ENCODE measurements at places on chromosomes 7 and 10.

GRCh38 chr7:39567294-39567693 is 1.1 kb downstream of the YAE1 start:
- DNase-seq = no peak

DNA sequence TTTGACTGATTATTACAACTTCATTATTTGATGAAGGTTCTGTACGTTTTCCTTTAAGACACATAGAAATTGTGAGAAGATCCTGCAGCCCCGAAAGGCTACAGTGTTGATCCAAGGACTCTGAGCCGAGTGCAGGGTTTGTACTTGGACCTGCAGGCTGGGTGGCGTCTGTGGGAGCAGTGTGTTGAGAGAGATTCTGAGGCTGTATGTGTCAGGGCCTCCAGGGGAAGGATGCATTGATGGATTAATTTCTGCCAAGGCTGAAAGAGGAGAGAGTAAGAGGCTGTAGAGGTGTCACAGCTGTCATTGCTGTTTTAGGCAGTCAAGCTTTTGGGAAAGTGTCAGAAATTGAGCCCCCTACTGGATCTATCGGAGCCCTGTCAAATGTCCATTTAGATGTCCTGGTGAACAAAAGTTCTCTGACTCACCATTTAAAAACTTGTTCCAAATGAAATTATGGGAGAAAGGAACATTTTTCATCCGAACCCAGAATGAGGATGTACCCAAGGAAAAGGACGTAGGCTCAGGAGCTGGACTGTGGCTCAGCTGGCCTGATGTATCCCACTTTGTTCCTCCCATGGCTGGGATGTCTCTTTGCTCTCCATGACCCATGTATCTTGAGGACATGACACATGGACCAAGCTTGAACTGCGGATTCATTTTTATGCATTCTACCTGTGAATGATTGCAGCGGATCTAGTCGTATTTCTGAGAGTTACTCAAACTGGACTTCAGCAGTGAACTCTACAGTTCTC is 102.2 kb downstream of the TCF7L2 start:
- DNase-seq = no peak

DNA sequence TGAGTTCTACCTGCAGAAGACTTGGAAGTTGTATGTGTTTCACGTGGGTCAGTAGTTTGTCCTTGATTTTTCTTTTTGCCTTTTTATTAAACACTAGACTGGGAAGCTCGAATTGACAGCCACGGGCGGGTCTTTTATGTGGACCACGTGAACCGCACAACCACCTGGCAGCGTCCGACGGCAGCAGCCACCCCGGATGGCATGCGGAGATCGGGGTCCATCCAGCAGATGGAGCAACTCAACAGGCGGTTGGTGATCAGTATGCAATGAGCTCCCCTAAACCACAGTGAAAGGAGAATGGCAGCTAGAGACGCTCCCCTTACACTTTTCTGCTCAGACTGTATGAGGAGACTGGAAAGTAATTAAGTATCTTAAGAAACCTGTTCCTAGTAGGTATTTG is 126.7 kb upstream of the STK17A start:
- DNase-seq = no peak

GRCh38 chr10:18294633-18295032 is 154.4 kb downstream of the CACNB2 start:
- DNase-seq = no peak

DNA sequence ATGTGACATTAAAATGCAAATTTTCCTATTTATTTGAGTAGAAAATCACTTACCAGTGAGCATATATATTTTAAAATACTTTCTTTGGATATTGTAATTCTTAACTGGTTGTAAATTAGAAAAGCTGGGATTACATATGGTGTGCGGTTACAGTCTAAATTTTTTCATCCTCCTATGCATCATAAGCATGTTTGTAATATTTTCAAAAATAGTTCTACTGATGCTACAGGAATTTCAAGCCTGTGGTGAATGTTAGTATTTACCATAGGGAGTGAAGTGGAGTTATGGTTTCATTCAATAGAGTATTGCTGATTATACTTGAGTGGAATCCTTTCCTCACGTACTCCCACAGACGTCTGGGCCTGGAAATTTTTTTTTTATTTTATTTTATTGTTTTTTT is 34.6 kb upstream of the ST7 start:
- no peak for DNase-seq

DNA sequence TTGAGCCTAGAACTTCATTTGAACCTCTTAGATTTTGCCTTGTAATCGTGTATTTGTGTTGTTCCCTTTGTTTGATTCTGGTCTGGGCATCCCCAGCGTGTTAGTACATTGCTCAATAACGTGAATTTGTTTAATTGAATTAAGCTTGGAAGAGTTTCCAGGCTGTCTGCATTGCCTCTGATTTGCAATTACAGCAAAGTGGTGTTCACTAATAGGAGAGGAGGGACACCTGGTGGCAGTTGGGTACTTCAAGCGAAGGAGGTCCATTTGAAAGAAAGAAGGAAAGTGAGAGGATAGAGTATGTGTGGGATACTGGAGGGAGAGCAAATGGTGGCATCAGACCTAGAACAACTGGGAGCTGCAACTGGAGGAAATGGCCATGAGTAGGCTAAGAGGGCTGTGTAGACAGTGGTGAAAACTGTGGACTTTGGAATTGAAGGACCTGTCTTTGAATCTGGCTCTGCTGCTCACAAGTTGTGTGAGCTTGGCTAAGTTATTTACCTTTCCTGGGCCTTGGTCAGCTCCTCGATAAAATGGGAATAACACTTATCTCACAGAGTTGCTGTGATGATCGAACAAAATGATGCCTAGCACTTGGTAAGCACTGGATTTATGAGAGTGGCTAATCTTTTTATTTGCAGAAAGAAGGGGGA is 15.1 kb downstream of the LSMEM1 start:
- peak; percentile 10 for DNase-seq

DNA sequence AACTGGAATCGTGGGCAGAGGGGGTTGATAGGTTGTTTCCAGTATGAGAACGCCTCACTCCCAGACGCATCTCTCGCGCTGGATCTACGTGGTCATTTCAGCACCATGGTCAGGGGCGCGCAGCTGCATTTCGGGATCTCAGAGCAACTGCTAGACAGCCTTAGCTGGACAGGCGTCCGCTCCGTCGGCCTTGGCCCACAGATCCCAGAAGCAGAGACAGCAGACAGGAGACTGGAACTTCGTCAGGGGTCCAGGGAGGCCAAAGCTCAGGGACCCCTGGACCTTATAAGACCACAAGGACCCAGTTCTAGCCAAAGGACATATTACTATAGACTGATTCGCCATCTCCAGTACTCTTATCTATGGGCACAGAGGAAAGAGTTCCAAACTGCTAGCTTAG is 5.3 kb downstream of the NEUROG3 start:
- peak; percentile 14 for DNase-seq

DNA sequence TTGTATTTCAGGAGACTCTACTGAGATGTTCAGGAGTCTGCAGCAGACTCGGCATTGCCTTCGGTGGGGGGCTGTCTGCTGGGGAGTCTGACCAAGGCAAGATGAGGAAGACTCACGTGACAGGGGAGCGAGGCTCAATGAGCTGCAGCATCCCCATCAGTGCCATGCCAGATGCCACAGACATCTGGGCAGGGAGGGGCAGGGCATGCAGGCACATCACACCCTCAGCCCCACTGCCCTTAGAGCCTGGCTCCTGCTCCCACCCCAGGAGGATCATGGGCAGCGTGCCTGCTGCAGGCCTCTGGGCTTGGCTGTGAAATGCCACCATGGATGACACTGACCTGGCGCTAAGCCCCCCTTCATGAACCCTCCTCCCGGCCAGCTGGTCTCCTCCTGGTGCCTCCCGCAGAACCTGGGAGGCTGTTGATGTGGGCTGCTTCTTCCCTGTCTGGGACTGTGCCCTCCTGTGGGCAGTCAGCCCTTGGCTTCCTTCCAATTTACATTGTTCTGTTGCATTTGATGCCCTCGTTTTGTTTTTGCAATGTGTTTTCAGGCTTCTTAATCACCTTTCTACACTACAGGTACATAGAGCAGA is 235.0 kb downstream of the PAXIP1 start:
- DNase-seq = no peak

DNA sequence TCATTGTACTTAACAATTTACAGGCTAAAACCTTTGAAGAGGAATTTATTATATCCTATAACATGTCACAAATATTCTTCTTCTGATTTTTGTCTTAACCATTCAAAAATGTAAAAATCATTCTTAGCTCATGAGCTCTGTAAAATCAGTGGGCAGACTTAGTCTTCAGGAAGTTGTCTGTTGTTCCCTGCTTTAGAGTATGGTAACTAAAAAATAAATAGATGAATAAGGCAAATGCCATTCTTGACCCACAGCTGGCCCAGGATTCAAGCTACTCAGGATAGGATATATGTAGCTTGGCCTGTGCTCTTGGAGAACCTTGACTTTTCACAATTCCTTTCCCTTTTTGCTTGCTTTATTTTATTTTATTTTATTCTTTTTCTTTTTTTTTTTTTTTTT is 51.5 kb downstream of the LRRC4 start:
- DNase-seq = no peak

DNA sequence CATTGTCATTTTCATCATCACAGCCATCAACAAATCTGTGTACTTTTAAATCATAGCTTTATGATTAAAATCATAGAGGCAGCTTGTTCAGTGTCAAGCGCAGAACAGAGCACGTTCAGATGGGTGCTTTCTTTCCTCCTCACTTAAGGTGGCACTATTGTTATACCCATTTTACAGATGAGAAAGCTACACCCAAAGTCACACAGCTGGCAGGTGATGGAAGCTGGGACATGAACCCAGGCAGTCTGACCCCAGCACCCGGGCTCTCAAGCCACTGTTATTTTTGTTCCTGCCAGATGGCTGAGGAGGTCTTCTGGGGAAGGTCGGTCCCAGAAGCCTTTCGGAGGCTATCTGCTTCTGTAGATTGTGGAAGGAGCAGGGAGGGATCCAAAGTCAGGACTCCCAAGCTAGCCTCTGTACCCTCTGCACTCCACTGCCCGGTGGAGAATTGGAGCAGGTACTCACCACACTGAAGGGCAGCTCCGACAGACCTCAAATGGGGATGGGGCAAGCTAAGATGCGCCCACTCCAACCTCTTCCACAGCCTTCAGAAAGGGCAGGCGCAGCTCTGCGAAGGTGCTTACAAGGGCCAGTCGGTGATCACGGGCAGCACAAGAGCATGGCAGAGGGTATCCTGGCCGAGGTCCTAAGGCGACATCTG is 610 bp downstream of the AVPI1 start:
- peak; percentile 21 for DNase-seq

GRCh38 chr10:84743483-84743882 is 415.1 kb downstream of the CCSER2 start:
- DNase-seq = no peak

- DNase-seq = no peak
Measured at GRCh38 chr7:130207642-130208041, at the start of gene SSMEM1. Gene SSMEM1 (plus strand): TSS chr7:130207860. CDS start chr7:130207911, 51 bp downstream.

DNA sequence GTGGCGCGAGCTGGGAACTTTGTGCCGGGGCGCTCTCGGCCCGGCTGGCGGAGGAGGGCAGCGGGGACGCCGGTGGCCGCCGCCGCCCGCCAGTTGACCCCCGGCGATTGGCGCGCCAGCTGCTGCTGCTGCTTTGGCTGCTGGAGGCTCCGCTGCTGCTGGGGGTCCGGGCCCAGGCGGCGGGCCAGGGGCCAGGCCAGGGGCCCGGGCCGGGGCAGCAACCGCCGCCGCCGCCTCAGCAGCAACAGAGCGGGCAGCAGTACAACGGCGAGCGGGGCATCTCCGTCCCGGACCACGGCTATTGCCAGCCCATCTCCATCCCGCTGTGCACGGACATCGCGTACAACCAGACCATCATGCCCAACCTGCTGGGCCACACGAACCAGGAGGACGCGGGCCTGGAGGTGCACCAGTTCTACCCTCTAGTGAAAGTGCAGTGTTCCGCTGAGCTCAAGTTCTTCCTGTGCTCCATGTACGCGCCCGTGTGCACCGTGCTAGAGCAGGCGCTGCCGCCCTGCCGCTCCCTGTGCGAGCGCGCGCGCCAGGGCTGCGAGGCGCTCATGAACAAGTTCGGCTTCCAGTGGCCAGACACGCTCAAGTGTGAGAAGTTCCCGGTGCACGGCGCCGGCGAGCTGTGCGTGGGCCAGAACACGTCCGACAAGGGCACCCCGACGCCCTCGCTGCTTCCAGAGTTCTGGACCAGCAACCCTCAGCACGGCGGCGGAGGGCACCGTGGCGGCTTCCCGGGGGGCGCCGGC is 870 bp downstream of the FZD1 start:
- peak; percentile 20 for DNase-seq

DNA sequence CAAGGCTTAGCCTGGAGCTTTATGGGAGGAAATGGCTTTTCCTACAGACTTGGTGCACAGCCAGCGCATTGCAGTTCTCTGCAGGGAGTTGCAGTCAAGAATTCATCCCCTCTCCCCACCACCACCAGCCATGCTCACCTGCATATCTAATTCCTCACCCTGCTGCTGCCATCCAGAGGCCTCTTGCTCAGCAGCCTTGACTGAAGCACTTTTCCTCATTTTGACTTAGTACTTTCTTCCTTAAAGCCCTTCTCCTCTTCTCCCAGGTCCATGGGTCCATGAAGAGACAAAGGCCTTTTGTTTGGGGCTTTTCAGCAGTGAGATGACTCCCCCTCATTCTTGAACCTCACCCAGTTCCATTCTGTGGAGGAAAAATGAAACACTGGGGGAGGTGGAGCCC is 39.7 kb upstream of the GPR141 start:
- DNase-seq = no peak

- DNase-seq = no peak
Measured at GRCh38 chr7:132234711-132235110, 341.6 kb downstream of the PLXNA4 start.

DNA sequence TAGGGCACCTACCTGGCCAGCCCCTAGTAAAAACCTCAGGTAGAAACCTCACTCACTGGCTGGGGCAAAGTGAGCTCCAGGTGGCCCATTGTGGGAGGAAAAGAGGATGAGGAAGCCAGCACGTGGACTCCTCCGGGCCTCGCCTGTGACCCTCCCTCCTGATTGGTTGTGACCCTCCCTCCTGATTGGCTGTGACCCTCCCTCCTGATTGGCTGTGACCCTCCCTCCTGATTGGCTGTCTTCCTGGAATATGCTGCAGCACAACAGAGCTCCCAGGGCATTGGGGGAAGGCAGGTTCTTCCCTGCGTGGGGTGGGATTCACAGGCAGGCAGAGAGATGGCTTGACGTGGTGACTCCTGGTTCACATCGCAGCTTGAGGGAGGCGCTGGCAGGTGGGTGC is 343.0 kb downstream of the GLRX3 start:
- no peak for DNase-seq

GRCh38 chr7:7867846-7868571 is 100.6 kb upstream of the GLCCI1 start:
- no peak for DNase-seq

- no peak for DNase-seq
Measured at GRCh38 chr7:81264116-81264515, 345.3 kb upstream of the SEMA3C start.

- DNase-seq = no peak
Measured at GRCh38 chr10:4093438-4093837, 308.4 kb upstream of the KLF6 start.

- DNase-seq = no peak
Measured at GRCh38 chr7:38310591-38311101, 37.2 kb upstream of the TARP start.

- no peak for DNase-seq
Measured at GRCh38 chr7:123125231-123125630, 74.5 kb downstream of the SLC13A1 start.

- DNase-seq = peak; percentile 22
Measured at GRCh38 chr10:61140765-61141392, 196.9 kb upstream of the RHOBTB1 start.

GRCh38 chr7:138352570-138353461 is 107.2 kb upstream of the TRIM24 start:
- no peak for DNase-seq

Data from activated CD4-positive, alpha-beta T cell treated with anti-CD3 and anti-CD28 coated beads, Interleukin-2, amount 50 U/mL, for 16 hours (primary cell).